ENCODE measurements at places on chromosomes 6 and 20.

- no peaks in the 10 kb centered on the region for H3K27me3 ChIP-seq
- DNase-seq = no peak
- H3K4me1 ChIP-seq = no peaks in the 10 kb centered on the region
- no peaks in the 10 kb centered on the region for H3K36me3 ChIP-seq
- H3K27ac ChIP-seq = no peak overlapping the region
These were observed 711.1 kb downstream of the KIF16B start for GRCh38 chr20:15862178-15862577.

GRCh38 chr6:115573861-115574260 is 486.8 kb downstream of the FRK start:
- H3K36me3 ChIP-seq = no peaks in the 10 kb centered on the region
- H3K4me3 ChIP-seq = no peak overlapping the region
- no peak overlapping the region for H3K27ac ChIP-seq
- no peaks in the 10 kb centered on the region for H3K4me1 ChIP-seq
- DNase-seq = no peak
- H3K27me3 ChIP-seq = no peaks in the 10 kb centered on the region

- H3K4me3 ChIP-seq = no peak overlapping the region
- DNase-seq = no peak
- no peak overlapping the region for H3K27ac ChIP-seq
- H3K36me3 ChIP-seq = peaks cover 3% of the 10 kb centered on the region
- no peaks in the 10 kb centered on the region for H3K27me3 ChIP-seq
These were observed 19.7 kb upstream of the RNF8 start for GRCh38 chr6:37334047-37334446.

DNA sequence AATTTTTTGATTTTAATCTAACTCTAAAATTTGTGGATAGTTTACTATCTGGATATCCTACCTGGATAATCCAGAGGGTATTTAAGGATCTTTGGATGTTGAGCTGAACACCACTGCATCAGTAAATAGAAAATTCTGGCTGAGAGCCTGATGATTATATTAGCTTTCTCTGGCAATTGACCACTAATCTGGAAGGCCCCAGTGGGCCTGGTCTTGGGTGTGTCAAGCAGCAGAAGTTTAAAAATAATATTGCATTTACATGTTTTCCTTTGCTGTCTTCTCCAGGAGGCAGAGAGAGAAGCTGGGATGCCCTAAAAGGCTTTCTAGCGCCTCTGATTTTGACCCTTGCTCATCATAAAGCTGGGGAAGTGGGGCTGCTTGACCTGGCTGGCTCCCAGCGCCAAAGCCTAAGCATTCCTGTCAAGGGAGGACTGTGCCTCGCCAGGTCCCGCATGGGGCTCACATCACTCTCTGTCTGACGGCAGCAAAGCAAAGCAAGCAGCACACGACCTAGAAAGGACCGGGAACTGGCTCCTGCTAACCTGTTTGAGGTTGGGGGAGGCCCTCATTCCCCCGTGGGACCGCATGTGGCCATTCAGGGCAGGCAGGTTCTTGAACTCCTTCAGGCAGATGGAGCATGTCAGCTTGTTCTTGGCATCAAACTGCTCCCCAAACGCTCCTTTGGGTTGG is 46.6 kb upstream of the MRPS10 start:
- H3K27me3 ChIP-seq = no peaks in the 10 kb centered on the region
- H3K36me3 ChIP-seq = peaks cover 13% of the 10 kb centered on the region
- H3K4me3 ChIP-seq = no peak overlapping the region

DNA sequence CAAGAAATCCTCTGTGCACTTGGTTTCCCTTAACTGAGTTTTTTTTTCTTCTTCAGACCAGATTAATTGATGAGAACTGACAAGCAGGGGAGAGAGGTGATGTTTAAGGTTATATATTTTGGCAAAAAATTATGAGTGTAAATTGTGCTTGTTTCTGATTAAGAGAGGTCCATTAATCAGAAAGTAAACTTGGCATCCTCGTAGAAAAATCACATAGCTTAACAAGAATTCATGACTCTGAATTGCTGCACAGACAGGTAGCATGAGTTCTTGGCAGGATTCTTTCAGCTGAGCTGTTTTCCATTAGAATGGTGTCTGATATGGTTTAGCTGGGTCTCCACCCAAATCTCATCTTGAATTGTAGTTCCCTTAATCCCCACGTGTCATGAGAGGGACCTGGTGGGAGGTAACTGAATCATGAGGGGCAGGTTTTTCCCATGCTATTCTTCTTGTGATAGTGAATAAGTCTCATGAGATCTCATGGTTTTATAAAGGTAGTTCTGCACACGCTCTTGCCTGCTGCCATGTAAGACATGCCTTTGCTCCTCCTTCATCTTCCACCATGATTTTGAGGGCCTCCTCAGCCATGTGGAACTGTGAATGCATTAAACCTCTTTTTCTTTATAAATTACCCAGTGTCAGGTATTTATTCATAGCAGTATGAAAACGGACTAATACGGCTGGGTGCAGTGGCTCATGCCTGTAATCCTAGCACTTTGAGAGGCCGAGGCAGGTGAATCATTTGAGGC is 34.2 kb upstream of the DDR1 start:
- peaks cover 5% of the 10 kb centered on the region for H3K4me1 ChIP-seq
- H3K36me3 ChIP-seq = peaks cover 14% of the 10 kb centered on the region
- DNase-seq = no peak
- H3K4me3 ChIP-seq = no peak overlapping the region

DNA sequence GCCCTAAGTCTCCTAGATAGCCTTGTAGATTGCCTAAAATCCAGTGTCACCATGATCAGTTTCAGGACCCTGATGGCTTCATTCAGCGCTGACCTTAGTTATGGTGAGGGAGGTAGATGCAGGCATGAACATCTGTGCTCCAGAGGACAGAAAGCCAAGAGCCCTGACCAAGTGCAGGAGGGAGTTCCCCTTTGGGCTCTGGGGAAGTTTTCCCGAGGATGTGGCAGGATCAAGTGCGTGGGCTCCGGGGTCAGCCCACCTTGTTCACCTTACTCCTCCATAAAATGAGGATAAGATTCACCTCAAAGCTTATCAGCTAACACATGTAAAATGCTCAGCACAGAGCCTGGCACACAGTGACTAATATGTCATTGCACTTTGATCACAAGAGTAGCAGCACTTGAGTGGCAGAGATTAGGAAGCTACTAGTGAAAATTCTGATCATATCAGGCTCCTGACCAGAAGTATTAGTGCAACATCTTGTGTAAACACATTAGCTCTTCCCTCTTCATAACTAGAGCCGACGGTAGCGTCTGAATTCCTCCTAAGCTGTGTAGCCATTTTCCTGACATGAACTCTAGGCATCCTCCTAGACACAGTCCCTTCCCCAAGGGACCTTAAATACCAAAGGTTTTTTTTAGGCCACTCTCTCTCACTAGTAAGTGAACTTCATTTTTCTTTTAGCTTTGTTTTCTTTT is 125.2 kb downstream of the SULF2 start:
- no peaks in the 10 kb centered on the region for H3K36me3 ChIP-seq
- no peaks in the 10 kb centered on the region for H3K4me1 ChIP-seq
- no peak for DNase-seq
- no peaks in the 10 kb centered on the region for H3K27me3 ChIP-seq
- no peak overlapping the region for H3K27ac ChIP-seq
- H3K4me3 ChIP-seq = no peak overlapping the region

- no peaks in the 10 kb centered on the region for H3K4me1 ChIP-seq
- no peak overlapping the region for H3K4me3 ChIP-seq
- no peaks in the 10 kb centered on the region for H3K36me3 ChIP-seq
- peaks cover 69% of the 10 kb centered on the region for H3K27me3 ChIP-seq
- no peak for DNase-seq
- H3K27ac ChIP-seq = no peak overlapping the region
These were observed 3.3 kb downstream of the VSX1 start for GRCh38 chr20:25078662-25079061.

DNA sequence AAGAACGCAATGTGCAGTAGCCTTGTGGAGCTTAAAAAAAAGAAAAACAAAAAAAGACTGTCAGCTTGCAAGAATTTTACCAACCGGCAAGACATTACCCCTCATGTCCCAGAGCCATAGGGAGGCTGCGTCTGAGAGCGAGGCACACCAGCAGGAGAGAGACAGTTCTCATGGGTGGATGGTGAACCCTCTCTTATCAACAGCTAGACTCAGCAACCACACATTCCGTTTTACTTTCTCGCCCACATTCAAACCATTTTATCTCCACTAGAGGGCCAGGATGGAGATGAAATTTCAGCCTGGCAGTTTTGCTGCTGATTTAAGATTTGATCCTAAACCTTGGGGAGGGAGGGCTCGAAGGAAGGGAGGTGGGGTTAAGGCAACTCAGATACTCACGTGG is 247.0 kb downstream of the ATXN1 start:
- no peak for DNase-seq
- H3K27me3 ChIP-seq = no peaks in the 10 kb centered on the region
- no peak overlapping the region for H3K4me3 ChIP-seq

- DNase-seq = no peak
- no peaks in the 10 kb centered on the region for H3K4me1 ChIP-seq
- H3K4me3 ChIP-seq = no peak overlapping the region
- H3K36me3 ChIP-seq = no peaks in the 10 kb centered on the region
- H3K27me3 ChIP-seq = no peaks in the 10 kb centered on the region
These were observed 28.0 kb downstream of the IL22RA2 start for GRCh38 chr6:137145421-137145820.

DNA sequence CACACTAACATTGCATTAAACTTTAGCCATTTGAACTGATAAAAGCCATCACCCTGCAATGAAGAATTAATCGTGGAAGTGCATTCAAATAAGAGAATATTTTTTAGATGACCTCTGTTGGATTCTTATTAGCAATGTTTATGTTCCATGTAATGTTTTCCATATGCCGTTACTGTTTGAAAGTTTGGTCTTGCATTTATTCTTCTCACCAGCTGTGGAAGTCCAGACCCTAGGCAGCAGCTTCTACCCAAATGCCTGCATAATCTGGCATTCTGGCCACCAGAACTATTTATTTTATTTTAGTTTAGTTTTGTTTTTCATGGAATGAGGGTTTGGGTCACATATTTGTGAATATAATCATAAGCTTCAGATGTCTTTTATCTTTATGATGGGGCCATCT is 140.4 kb downstream of the SAMD5 start:
- H3K27ac ChIP-seq = no peak overlapping the region
- no peaks in the 10 kb centered on the region for H3K27me3 ChIP-seq

- no peaks in the 10 kb centered on the region for H3K36me3 ChIP-seq
- no peak overlapping the region for H3K27ac ChIP-seq
- no peak for DNase-seq
- peaks cover 99% of the 10 kb centered on the region for H3K27me3 ChIP-seq
- no peak overlapping the region for H3K4me3 ChIP-seq
These were observed 4.7 kb upstream of the FOXF2 start for GRCh38 chr6:1384549-1385128.

- H3K4me1 ChIP-seq = no peaks in the 10 kb centered on the region
- H3K36me3 ChIP-seq = no peaks in the 10 kb centered on the region
- H3K4me3 ChIP-seq = no peak overlapping the region
- DNase-seq = no peak
- no peak overlapping the region for H3K27ac ChIP-seq
These were observed 121.9 kb upstream of the SULF2 start for GRCh38 chr20:47907031-47907675.

DNA sequence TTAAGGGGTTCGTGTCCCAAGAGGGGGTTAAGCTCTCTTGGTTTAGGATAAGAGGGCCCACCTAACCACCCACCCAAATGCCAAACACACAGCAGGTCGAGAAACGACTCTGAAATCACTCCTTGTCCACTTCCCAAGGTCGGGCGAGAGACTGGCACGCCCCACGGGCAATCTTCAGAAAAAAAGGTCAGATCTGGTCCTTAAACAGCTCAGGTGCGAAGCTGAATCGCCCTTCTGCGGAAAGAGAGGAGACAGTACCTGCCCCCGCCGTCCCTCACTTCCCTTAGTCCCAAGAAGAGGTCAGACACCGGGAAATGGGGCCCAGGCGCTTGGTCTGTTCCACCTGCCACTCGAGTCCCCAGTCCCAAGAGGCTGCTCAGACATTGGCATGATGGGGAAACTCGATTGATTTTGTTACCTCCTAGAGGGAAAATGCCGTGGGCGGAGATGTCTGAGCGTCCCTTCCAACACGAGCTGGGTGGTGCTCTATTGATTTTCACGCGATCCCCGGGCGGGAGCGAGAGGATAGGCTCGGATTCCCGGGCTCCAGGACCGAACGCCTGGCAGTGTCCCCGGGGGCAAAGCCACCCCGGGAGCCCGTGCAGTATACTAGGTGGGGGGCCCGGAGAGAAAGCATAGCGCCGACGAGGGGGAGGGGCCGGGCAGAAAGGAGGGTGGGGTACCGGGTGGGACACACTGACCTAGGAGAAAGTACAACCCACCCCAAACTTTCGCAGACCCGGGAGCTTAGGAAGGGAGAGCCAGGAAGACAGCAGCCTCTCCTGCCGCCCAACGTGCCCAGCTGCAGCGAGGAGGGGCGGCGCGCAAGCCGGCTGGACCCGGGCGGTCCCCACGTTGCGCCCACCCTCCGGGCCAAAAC is 1.1 kb upstream of the SAMD5 start:
- peaks cover 79% of the 10 kb centered on the region for H3K27me3 ChIP-seq
- no peaks in the 10 kb centered on the region for H3K36me3 ChIP-seq
- H3K27ac ChIP-seq = no peak overlapping the region
- DNase-seq = no peak
- peaks cover 9% of the 10 kb centered on the region for H3K4me1 ChIP-seq
- H3K4me3 ChIP-seq = peak overlapping the region; percentile 63

- no peaks in the 10 kb centered on the region for H3K27me3 ChIP-seq
- H3K27ac ChIP-seq = no peak overlapping the region
- DNase-seq = no peak
- no peaks in the 10 kb centered on the region for H3K4me1 ChIP-seq
- H3K4me3 ChIP-seq = no peak overlapping the region
- H3K36me3 ChIP-seq = no peaks in the 10 kb centered on the region
These were observed 41.2 kb downstream of the DUSP22 start for GRCh38 chr6:333379-334002.

DNA sequence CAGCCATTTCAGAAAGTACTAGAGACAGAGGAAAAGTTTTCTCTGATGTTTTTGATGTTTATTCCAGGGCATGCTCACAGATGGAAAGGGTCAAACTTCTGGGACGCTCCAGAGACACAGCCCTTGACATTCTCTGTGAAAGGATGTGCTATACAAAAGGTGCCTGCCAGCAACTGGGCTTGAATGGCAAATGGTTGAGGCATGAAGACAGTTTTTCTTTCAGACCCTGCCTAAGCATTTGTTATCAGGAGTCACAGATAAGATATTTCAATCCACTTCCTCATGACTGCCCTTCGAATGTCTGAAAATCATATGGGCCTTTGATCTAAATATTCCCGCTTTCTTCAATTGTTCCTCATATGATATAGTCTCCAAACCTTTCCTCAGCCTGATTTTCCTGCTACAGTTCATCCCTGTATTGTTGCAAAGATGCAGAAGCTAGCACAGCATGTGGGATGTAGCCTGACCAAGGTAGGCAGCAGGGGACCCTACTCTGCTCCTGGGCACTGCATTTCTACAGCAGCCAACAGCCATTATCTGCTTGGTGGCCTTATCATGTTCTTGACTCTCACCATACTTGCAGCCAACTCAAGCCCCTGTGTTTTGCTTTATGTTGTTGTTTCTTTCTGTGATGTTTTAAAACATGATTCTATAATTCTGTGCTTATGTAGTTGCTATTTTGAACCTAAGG is 14.6 kb upstream of the TXLNB start:
- DNase-seq = no peak
- no peaks in the 10 kb centered on the region for H3K36me3 ChIP-seq
- no peaks in the 10 kb centered on the region for H3K27me3 ChIP-seq
- no peak overlapping the region for H3K4me3 ChIP-seq
- H3K4me1 ChIP-seq = peaks cover 2% of the 10 kb centered on the region

All from H1 (cell line).